CD4-positive, alpha-beta T cell treated with Interleukin-12 subunit alpha and Interleukin-12 subunit beta, for 1 hour (primary cell): ENCODE measurements at places on chromosomes 2 and 18.

DNA sequence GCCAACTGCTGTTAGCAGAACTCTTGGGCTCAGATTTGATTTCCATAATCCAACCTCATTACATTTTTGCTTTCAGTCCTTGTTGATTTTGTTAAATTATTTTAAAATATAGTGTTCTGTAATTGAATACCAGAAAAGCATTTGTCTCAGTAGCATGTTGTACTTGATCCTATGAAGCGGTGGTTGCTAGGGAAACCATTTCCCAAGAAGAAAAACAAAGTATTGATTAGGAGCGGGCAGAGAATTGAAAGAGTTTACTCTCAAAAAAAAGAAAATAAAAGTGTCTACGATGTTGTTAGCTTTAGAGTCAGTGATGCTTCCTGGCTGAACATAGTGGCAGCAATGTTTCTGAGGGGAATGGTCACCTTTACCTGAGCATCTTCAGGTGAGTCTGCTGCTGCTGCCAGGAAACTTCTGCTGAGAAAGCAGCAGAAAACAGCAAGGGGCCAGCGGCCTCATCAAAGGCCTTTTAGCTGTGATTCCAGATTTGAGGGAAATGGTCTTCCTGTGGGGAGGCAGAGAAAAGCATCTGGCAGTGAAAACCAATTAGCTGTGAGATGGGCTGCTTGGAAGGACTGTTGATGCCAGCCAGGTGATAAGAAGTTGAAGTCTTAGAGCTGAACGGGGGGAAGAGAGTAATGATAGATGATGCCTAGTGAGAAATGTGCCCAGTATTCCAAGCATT lies 37.1 kb downstream of the CRIM1 start:
- no peak for DNase-seq

DNA sequence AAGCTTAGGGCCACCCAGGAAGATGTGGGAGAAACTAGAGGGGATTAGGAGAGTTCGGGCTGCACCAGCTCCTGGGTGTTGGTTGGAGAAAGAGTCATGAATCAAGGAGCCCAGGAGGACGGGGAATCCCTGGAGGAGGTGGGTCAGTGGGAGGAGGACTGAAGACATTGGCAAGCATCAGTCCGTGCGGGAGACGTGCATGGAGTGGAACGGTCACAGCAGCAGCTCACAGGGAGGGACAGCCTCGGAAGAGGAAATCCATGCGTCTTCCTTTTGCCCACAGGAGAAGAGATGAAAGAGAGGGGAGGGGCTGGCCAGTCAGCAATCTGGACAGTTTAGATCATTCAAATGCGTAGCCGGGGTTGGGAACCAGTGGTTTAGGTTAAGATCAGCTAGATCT lies 178.6 kb downstream of the GBX2 start:
- no peak for DNase-seq

GRCh38 chr2:99140056-99140859 lies 1.2 kb upstream of the C2orf15 start:
- no peak for DNase-seq

DNA sequence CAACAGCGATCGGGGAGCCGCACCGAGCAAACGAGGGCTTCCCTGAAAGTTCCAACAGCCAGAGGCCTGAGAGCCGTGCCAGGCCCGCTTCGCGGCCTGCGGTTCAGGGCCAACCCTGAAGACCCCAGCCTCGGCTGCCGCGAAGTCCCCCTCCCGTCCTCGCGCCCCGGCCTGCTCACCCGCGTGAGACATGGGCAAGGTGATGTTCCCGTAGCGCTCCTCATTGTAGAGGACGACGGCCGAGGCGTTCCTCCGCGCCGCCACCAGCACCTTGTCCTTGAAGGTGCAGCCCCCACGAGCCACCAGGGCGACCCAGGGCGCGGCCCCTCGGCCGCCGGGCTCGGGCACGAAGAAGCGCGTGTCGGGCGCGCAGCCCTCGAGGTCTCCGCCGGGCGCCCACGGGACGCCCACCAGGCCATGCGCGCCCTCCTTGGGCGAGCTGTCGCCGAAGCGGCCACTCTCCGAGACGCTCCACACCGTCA lies 510 bp downstream of the RNF149 start:
- DNase-seq: peak; percentile 37

GRCh38 chr2:149169656-149170055 lies 131.2 kb downstream of the LYPD6B start:
- no peak for DNase-seq

- DNase-seq: no peak
Observed at GRCh38 chr2:233085037-233085838, 25.1 kb downstream of the INPP5D start.

- DNase-seq: no peak
Observed at GRCh38 chr2:39435234-39435633, 1.9 kb downstream of the MAP4K3 start.

DNA sequence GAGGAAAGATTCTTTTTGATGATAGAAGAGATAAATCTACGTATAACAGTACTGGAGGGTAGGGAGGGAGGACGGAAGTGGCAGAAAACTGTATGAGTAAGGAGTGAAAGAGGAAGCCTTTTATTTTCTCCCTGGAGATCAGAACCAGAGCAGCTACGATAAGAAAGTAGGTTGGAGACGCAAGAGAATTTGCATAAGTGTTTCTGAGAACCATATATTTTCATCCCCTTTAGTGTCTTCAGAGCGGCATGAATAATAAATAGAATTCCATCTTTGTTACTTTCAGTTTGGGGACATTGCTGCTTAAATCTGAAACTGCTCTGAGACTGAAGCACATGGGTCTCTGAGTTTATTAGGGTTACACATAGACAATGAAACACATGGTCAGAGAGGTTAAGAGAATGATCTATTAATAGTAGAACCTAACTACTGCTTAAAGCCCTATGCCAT lies 230.2 kb upstream of the TNP1 start:
- DNase-seq: no peak

- no peak for DNase-seq
Observed at GRCh38 chr2:47601568-47601967, 181.4 kb upstream of the MSH6 start.

DNA sequence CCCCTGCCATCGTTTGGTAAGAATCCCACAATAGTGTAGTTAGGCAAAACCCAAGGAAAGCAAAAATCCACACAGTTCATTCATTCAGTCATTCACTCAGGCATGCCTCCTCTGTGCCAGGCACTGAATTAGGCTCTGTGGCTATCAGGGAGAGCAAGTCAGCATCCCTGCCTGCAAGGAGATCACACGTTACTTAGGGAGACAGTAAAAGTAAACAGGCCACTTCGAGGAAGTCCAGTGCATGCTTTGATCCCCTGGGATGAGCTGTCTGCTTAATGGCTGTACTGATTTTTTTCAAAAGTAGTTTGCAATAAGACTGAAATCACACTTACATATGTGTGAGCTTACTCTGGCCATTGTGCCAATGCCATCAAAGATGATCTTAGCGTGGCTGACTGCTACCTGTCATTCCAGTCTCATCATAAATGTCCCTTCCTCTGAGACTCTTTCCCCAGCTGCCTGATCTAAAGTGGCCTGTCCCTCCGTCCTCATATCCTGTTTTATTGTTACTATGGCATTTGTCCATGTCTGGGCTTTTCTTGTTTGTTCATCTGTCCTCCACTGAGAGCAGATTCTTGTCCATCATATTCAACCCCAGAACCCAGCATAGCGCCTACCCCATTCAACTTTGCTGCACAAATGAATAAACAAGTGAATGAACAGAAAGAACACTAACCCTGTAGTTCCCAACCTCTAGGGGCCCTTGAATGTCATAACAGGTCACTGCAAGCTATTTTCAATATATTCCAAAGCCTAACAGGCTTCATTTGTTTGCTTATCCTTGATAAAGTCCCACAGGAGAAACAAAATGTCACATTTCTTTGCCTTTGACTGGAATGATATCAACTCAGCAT lies 84.1 kb downstream of the GALNT14 start:
- no peak for DNase-seq

DNA sequence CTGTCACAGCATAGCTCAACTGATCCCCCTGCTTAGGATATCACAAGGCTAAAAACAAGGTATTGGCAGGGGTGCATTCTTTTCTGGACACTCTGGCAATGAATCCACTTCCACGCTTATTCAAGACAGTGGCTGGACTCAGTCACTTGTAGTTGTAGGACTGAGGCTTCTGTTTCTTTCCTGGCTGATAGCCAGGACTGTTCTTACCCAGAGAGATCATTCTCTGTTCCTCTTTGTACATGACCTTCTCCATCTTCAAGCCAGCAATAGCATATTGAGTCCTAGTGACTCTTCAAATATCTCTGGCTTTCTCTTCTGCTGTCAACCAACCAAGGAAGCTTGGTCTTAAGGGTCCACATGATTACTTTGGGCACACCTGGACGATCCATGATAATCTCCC lies 241.3 kb downstream of the RBM43 start:
- DNase-seq: no peak

DNA sequence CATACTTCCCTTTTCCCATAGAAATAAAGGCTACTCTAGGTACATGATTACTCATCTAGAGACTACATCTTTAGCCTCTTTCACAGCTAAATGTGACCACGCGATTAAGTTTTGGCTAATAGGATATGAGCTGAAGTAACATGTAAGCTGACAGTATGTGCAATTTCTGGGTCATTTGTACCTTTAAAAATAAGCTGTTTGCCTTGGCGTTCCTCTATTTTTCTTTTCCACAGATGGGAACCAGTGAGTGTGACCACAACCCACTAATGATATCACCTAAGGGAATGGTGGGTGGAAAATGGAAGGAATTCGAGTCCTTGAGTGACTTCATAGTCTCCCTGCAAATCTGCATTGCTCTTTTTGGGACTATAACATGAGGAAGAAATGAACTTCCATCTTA lies 11.7 kb upstream of the NABP1 start:
- DNase-seq: no peak

DNA sequence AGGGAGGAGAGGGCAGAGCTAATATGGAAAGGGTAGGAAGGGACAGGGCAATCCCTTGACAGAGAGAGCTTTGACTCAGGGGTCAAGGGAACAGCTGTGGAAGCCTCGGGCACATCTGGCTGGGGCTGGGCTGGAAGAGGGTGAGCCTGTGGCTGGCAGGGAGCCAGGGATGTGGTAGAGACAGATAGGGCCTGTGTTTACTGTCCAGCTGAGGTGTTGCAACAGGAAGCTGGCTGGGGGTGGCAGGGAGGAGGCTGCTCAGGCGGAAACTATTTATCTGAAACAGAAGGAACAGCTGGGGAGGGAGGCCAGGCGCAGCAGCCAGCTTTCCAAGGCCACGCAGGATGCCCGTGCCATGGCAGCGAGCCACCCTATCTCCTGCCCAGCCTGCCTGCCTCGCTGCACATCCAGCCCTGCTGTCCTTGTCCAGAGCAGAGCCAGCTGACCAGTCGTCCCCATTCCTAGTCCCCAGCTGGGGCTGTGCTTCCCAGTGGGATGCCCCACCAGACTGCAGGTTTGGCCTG lies 264.7 kb downstream of the CYP26B1 start:
- no peak for DNase-seq

DNA sequence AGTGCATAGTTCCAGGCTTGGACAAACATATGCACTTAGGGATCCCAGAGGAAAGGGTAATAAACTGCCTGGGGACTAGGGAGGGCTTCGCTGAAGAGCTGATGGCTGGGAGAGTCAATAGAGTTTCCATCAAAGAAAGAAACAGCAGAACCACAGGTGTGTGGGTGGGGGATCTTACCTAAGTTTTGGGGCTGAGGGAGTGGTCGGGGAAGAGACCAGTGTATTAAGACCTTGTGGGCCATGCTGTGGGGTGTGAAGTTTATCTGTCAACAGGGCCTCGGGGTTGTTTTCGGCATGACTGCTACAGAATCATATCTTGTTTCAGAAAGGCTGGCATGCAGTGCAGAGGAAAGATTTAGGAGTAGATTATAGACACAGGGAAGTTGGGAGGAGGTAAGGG lies 31.2 kb upstream of the GTF2A1L start:
- DNase-seq: no peak

GRCh38 chr2:149021271-149021719 lies 17.2 kb upstream of the LYPD6B start:
- no peak for DNase-seq

DNA sequence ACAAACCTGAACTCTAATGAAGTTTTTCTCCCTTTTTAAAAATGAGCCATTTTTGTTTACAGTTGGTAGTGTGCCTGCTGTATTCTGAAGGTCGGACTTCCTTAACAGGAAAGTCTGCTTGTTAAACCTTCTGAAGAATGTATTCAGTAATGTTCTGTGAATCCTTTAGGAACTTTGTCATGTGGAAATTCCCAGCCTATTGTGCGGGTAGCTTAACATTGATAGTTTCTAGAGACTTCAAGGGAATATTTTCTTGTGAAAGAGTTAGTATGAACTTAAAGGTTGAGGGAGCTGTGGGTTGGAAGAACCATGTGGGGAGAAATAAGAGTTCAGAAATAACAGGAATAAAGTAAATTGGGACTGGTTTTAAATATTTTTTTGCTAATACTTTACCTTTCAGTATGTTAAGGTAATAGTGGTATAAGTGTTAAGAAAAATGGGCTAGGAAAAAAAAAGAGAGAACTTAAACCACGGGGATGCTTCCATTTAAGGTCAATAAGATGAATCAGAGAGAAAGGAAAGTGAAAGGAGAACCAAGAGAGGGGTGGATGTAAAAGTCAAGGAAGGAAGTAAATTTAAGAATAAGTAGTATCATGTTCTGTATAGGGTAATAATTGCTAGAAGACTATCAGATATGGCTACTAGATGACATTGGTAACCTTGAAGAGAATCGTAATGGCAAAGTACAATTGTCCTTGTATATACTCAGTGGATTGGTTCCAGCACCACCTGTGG lies 90.5 kb downstream of the PMS1 start:
- no peak for DNase-seq
